ENCODE measurements at places on chromosomes 4 and X.

- no peak for DNase-seq
Measured at GRCh38 chr4:108889696-108890483, 127.0 kb upstream of the ETNPPL start.

DNA sequence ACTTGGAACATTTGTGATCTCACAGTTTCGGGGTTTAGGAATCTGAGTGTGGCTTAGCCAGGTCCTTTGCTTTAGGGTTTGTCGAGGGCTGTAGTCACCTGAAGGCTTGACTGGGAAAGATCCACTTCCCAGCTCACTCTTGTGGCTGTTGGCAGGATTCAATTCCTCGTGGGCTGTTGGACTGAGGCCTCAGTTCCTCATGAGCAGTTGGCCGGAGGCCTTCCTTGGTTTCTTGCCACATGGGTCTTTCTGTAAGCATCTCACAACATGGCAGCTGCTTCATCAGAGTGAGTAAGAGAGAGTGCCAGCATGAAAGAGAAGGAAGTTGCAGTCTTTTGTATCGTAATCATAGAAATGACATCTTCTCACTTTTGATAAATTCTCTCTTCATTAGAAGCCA, 11.1 kb downstream of the TXLNG start:
- DNase-seq = peak; percentile 6

DNA sequence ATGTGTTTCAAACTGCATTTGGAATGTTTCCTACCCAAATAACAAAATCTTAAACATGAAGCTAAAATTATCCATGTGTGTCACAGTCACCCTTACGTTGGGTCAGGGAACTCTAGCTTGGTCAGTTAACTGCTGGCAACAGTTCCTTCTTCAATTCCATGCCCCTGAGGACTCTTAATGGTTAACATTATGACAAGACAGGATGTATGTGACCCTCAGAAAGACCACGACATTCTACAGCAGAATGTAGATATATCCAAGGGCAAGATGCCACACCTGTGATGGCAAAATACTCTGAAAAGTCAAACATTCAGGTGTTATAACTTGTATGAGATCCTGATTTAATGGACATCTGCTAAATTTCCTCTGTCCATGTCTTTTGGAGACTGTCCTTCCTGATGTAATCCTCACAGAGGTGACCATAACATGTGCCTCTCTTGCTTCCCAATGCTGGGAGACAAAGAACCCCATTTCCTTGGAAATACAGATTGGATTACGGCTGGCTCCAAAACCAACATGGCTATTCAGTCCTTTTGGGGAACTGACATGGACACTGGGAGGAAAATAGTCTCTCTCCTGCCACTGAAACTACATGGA, 39.1 kb downstream of the YTHDC1 start:
- DNase-seq = no peak

DNA sequence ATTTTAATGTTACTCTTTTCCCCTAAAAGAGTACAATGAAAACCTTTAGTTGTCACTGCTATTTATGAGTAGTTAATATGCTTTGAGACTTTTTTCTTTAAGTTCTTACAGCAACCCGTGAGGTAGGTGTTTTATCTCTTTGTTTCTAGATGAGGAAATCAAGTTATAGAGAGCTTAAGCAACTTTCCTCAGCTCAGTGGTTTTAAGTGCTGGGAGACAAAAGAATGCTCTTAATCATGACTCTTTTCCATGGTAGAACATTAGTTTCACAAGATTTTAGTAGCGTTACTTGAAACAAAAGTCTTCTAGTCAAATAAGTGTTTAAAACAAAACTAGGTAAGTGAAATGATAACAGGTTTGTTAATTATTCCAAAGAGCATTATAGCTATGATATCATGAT, 354.7 kb upstream of the PITX2 start:
- DNase-seq = peak; percentile 67

DNA sequence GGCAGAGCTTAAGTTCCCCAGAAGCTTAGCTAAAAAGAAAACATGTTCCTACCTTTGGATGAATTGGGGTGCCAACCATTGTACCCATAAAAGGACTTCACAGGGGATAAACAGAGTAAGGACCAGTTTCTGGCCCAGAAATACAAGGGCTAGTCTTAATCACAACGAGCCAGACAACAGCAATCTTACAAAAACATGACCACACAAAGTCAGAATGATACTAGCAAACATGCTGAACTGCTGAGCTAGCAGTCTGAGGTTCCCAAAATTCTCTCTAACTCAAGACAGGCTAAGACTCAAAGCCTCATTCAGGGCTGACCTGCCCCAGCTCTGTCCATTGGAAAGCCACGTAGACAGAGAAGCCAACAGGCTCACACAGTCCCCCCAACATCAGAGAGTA, 40.3 kb downstream of the ATP11C start:
- no peak for DNase-seq

DNA sequence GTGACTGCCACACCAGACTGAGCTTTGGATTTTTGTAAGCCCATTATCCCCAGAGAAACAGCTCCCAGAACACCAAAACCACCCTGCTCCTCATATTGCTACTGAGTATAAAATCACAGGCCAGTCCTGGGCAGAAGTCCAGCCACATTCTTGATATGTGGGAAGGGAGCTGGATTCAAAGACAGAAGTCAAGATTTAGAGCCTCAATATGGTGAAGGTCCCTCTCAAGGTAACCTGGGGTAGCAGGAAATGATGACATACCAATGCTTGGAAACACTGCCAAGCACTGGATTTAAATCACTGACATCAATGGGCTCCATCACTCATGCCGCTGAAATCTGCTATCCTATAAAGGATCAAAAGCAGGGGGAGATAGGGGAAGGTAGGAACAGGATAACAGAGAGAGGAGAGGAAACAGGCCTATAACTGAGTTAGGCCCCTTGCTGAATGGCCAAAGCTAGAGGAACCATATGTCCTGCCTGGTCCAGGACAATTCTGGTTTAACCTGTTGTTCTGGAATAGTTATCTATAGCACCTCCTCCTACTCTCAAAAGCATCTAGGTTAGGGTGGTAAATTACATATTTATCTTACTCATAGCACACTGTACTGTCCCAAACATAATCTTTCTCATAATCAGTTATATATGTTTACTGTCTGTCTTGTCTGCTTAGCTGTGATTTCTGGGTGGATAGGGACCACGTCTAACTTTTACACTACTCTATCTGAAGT, 83.7 kb upstream of the NHS start:
- DNase-seq = no peak

DNA sequence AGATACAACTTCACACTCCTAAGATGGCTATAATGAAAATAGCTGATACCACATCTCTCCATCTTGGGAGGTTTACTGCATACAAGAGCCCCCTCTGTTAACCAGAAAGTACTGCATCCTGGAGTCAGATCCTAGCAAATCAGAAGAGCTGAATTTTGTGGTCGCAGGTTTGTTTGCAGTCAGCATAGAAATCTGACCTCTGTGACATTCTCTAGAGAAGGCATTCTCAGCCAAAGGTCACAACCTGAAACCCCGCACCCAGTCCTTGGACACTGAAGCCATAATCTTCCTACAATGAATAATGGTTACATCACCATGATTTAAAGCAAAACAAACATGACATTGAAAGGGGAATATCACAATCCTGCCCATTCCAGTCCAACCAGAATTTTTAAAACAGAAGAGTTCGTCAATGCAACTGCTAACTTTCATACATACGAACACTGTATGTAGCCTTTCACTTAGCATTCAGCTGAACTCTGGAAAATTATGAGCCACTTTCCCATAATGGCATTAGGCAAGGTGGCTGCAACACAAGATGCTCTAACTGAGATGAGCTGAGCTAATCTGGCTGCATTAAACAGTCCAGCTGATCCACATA, 17.6 kb downstream of the HS6ST2 start:
- DNase-seq = no peak

DNA sequence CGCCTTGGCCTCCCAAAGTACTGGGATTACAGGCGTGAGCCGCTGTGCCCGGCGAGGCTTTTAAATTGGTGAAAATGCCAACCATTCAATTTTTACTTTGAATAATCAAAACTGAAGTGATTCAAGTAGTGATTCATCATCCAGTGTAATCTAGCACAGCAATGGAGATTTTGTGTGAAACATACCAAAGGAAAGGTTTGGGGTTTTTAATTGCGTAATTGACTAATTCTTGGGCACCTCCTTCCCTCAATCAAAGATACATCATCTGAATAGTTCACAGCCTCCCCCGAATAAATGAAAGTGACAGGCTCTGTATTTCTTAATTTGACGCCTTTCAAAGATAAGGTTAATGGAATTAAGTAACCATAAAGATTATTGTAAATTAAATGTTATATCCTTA, 69.0 kb downstream of the DMD start:
- peak; percentile 10 for DNase-seq

- no peak for DNase-seq
Measured at GRCh38 chrX:138294951-138295350, 416.6 kb downstream of the FGF13 start.

- no peak for DNase-seq
Measured at GRCh38 chr4:82864336-82864979, 26.5 kb downstream of the SEC31A start.

GRCh38 chr4:123037804-123038203, 115.4 kb upstream of the NUDT6 start:
- peak; percentile 73 for DNase-seq

Data from iris pigment epithelial cell (primary cell).